ENCODE measurements at places on chromosomes 2 and 18.

GRCh38 chr2:232276733-232277313, 101.7 kb upstream of the ALPP start:
- DNase-seq, result peak; percentile 18

- DNase-seq, result no peak
Observed at GRCh38 chr2:171289316-171289715, 128.6 kb upstream of the TLK1 start.

DNA sequence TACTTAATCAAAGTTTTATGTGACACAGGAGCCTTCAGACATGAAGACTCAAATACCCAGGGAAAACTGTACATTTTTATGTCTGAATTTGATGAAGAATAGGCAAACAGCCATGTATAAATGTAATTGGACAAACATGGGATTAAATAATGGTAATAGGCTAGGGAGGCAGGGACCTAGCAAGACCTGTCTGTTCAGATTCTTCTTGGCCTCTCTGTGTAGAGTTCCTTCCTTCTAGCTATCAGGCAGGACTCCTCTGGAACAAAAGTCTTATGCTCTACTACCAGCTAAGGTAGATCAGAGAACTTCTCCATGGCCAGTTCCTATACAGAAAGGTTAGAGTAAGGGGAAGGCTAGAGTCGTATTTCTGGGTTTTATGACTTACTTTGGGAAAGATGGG, 9.5 kb upstream of the PARD3B start:
- no peak for DNase-seq

GRCh38 chr2:224039770-224040440, 819 bp upstream of the SERPINE2 start:
- peak; percentile 17 for DNase-seq

DNA sequence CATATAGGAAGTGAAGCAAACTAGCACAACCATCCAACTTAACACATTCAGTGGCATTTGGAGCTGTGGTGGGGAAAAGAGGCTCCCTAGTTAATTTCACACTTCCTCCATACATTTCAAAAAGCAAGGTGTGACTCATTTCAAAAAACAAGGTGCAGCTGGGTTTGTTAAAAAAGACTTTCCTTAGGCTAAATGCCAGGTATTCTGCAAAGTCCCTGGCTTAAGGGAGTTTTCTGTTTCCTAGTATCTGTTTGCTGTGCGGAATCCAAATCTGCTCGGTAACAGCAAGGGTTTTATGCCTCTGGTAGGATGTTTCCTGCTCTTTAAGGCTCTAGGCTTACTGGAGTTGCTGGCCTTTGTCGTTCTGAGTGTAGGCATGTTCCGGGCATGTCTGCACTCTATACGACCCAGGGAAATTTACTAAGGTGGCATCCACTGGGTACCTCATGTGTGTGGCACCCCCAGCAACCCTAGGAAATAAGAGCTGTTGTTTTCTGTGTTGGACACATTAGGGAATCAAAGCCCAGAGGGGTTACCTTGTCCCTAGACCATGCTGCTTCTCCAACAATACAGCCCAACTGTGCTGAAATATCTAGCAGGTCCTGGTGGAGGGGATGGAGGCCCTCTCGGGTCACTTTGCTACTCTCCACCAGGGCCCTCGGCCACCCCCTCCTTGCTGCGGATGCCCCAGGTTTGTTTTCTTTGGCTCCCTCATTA, 634 bp upstream of the MSGN1 start:
- DNase-seq, result no peak

DNA sequence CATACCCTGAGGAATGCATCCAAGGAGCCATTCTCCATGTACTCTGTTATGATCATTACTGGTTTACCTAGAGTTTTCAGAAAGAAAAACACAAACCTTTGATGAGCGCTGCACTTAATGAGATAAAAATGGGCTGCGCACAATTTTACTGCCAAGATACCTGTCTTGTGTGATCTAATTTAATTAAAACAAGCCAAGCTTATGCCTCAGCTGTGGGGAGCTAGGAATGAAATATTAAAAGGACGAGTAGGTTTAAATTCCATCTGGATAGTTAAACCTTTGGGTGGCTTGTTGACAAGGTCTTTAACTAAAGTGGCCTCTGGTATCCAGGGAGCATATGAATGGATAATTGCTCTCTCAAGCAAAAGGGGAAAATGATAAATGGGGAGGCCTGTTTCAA, 135.0 kb downstream of the EPHA4 start:
- DNase-seq, result peak; percentile 16

- DNase-seq, result no peak
Observed at GRCh38 chr2:238021327-238021726, 39.5 kb upstream of the SCLY start.

GRCh38 chr2:222038067-222038802, 260.6 kb downstream of the PAX3 start:
- no peak for DNase-seq

GRCh38 chr2:204226305-204226880, 289.8 kb downstream of the ICOS start:
- DNase-seq, result no peak

DNA sequence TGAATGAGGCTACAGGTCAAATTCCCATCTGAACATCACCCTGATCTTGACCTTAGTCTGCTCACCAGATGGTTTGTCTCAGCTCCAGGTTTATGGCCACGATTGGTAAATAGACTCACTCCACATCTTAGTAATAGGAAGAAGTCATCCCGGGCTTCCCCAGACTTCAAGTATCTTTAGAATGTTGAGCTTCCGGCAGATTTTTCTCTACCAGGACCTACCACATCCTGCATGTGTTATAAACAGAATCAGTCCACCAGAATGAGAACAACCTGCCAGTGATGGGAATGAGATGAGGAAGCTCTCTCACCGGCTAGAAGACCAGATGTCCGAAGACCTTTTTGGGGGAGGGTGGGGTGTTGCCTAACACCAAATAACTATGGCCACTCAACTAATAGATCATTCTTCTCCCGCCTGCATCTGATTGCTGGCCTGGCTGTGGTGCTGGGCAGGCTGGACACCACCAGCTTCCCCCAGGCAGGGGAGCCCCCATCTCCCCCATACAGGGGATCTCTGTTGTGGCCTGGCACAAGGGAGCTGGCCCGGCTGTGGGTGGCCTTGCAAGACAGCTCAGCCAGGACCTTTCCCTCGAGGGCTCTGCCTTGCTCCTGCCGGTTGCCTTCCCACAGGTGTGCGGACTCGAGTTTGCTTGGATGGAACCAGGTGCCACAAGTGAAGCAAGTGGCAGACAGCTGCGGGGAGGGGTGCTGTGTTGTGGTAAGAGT, 88.5 kb downstream of the SH3RF3 start:
- no peak for DNase-seq

DNA sequence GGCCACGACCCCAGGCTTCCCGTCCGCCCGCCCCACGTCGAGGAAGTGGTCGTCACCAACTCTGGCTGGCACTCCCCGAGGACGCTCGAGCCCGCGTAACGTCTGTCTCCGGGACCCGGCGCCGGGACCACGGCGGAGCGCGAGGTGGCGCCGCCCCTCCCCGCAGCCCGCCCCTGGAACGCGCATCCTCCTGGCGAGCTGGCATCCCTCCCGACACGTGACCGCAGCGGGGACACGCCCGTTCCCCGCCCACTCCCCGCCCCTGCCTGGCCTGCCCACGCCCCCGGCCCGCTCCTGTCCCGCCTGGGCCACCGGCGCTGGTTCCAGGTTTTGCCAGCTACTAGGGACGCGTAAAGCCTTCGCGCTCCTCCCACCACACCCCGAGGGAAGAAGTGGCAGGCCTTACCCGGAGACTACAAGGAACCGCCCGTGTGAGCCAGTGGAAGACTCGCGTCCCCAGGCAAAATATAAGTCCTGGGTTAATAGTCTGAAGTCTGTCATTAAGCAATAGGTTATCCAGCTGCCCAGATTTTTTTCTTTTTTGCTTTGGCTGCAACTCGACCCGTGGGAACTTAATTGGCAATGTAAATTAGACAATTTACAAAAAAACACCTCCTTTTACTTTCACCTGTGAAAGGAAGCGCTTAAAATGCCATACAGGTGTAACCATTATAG, at the start of gene OSBPL1A:
TSS of gene OSBPL1A (minus strand) at position 131 of the 675 bp plus-strand sequence. CDS start 20,291 bp downstream, outside the sequence.
- DNase-seq, result peak; percentile 97

DNA sequence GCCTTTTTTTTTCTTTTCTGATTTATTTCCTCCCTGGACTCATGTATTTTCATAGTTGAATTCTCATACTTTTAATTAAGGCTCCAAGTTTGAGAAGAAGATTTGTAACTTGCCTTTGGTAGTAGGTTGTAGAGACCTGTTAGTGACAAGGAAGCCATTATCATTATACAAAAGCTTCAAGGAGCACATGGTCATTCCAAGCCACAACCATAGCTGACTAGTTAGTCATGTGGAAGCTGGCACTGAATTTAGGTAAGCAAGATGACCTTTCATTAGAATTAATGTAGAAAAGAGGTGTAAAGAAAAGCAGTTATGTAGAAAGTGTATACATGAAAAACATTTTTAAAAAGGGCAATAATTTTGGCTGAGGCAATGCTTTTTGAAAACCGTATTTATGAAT, 89.7 kb downstream of the LRP1B start:
- DNase-seq, result no peak

GRCh38 chr2:238670111-238670585, 177.7 kb upstream of the TWIST2 start:
- DNase-seq, result no peak

- no peak for DNase-seq
Observed at GRCh38 chr2:54665436-54665856, 58.0 kb upstream of the EML6 start.

DNA sequence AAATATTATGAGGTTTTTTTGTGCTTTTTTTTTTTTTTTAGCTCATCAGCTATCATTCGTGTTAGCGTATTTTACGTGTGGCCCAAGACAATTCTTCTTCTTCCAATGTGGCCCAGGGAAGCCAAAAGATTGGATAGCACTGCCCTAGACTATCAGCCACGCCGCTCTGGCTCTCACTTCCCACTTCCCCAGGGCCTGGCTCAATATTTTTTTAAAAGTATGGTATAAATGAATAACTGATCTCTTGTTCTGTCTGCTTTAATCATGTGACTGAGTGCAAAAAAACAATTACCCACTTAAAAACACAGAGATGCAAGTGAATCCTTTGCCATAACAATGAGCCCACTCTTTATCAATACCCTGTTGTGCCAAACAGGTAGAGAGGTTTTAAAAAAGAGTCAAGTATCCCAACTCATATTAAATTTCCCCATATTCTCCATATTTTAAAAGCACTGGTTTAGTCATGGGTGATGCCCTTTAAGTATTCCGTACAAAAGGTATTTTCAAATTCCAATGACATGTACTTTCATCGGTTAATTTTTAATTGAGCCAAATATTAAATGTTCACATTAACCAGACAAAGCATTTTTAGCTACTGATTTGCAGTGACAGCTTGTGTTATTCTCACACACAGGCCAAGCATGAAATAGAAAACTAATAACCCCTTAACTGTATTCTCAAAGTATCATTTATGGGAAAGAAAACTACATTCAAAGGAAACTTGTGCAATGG, 12.6 kb downstream of the BCL2 start:
- no peak for DNase-seq

- DNase-seq, result no peak
Observed at GRCh38 chr2:48856144-48856543, 100.6 kb upstream of the LHCGR start.

- no peak for DNase-seq
Observed at GRCh38 chr2:29632018-29632417, 289.4 kb downstream of the ALK start.

- DNase-seq, result no peak
Observed at GRCh38 chr2:165864296-165864695, 70.2 kb upstream of the GALNT3 start.

GRCh38 chr2:27647289-27647688, 16.1 kb downstream of the SUPT7L start:
- DNase-seq, result no peak

- DNase-seq, result no peak
Observed at GRCh38 chr2:31429759-31430438, 15.4 kb upstream of the XDH start.

- no peak for DNase-seq
Observed at GRCh38 chr2:96336104-96336775, 674 bp downstream of the NCAPH start.

DNA sequence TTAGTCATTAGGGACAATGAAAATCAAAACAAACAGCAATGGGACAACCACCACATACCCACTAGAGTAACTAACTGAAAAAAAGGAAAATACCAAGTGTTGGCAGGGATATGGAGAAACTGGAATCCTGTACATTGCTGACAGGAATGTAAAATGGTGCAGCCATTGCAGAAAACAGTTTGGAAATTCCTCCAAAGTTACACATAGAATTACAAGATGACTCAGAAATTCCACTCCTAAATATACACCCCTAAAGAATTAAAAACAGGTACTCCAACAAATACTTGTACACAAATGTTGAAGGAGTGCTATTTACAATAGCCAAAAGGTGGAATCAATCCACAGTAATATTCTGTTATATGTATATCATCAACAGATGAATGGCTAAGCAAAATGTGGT, 110.9 kb downstream of the ROCK1 start:
- no peak for DNase-seq

DNA sequence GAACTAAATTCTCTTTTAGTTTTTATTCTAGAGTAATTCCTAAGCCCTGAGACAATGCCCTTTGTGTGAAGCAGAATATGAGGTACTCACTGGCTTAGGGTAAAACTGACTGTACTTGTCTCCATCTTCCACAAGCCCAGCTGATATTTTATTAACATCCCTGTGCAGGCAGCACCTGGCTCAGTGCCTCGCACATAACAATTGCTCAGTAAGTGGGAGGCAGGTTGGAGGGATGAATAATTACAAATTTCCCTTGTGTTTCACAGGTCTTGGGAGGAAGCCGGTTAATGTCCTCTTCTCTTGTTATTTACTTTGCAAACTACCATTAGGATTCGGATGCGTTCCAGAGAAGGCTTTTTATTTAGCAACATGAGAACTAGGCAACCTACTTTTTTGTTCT, 249.8 kb upstream of the FSHR start:
- no peak for DNase-seq

DNA sequence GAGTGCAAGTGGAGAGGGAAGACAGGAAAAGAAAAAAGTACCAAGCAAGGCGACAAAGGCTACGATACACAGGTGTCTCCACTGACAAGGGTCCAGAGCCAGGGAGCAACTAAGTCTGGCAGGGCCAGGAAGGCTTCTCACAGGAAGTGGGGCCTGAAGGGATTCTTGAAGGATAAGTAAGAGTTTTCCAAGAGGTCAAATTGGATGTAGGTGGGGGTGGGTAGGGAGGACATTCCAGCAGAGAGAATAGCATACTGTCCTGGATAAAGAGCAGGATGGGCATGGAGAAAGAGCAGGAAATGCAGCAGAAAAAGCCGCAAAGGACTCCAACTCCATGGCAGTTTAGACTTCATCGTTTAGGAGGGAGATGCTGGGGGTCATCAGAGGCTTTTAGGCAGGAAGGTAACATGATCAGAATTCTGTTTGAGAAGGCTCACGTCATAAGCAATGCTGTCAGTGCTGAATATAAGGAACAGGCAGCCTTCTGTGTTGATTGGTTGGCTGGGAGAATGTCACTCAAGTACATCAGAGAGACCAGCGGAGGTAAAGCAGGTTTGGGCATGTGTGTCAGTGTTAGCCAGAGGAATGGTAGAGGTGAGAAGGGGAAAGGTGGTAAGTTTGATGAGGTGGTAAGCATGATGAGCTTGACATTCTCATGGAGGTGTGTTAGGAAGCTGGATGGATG, 35.1 kb downstream of the ARHGAP25 start:
- no peak for DNase-seq

All from NCI-H2171 (cell line).